ENCODE measurements at places on chromosomes 7 and 10.

GRCh38 chr10:122163174-122164022 lies 107.7 kb upstream of the BTBD16 start:
- no peak for DNase-seq

DNA sequence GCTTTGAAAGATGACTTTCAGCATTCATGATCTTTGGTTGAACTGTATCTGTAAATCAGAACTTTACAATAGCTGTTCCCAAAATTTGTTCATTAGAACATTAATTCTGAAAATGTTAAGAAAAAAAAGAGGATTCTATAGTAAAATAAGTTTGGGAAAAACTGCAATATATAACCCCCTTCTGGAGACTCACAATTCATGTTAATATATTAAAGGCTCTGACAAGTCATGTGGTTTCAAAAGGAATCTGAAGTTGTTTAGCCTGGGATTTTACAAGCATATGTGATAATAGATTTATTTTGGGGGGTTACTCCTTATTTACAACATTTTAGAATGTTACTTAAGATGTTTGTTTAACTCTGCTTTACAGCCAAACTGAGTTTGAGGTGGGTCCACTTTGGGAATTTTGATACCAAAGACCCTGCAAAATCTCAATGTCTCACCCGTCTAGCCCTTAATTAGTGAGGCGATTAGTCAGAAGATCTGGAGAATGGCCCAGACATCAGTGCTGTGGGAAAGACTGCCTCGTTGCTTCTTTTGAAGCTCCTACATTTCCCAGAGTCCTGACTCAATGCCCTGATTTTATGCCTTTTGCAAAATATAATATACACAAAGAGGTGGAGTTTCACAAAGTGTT lies 40.0 kb downstream of the CDK1 start:
- no peak for DNase-seq

DNA sequence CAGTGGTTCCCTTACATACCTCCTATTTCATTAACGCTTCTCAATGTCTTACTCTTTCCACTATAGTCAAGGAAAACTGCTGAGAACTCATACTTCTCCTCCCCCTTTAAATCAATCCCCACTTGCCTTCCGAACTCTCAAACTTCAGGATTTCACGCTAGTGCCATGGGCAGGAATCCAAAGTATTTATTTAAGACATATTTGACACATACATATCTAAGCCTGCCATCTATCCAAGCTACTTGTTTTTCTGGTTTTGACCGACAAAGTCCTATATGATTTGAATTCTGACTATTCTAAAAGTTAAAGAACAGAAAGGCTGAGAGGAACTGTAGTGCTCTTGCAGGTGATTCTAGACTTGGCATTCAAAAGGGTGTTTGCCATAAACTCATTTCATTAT lies 51.8 kb downstream of the CCDC6 start:
- no peak for DNase-seq

DNA sequence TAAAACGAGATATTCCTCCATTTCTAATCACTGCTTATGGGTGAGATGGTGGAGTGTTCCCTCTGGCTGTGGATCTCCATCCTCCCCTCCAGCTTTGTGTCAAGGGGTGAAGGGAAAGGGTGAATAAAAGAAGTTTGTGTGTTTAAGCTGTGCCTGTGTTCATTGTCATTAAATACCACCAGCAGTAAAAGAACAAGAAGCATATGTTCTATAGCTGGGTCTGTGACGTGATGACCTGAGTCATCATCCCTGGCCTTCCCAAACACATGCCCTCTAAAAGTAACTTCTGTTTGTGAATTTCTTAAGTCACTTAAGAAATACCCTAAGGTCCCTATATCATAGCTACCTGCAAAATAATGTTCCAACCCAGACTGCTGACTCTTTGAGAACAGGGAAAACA lies 104.9 kb downstream of the PPP1R17 start:
- no peak for DNase-seq

GRCh38 chr7:42227936-42228591 lies 8.9 kb downstream of the GLI3 start:
- DNase-seq = no peak

GRCh38 chr10:43913676-43914235 lies 265.1 kb upstream of the ZNF32 start:
- DNase-seq = no peak

- no peak for DNase-seq
Measured at GRCh38 chr10:124993345-124993708, 51.4 kb downstream of the ZRANB1 start.

DNA sequence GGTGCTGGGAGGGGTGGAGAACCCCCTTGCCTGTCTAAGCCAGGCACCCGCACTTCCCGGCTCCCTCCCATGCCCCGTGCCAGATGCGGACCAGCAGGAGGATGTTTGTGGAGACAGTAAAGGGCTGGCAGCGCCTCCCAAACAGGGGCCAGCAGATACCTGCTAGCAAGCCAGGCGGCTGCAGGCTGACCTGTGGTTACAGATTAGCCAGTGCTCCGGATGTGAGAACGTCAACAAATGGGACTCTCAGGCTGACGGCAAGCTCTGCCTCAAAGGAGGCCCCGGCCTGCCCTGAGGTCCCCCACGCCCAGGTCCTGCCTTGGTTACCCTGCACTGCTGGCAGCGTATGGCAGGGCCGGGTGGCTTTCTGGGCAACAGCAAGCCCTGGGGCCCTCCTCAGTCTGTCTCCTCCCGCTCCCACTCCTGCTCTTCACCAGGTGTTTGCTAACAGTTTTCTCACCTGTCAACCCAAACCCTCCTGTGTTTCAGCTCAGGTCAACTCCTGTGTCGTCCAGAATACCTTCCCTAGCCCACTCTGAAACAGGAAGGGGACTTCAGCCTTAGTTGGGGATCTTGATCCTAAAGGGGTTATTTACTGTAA lies 85.4 kb downstream of the NEURL1 start:
- no peak for DNase-seq

GRCh38 chr10:88107296-88108097 lies 244.1 kb downstream of the PTEN start:
- DNase-seq = no peak

- no peak for DNase-seq
Measured at GRCh38 chr10:110815354-110816004, 56.2 kb upstream of the PDCD4 start.

- no peak for DNase-seq
Measured at GRCh38 chr7:141511676-141512396, 39.4 kb upstream of the AGK start.

GRCh38 chr10:117112220-117112619 lies 25.9 kb downstream of the VAX1 start:
- DNase-seq = no peak
